NB4 (cell line): ENCODE measurements at places on chromosomes 12 and 14.
A peak's percentile ranks its signal among the peaks of the same experiment; 100 is the strongest.

- DNase-seq = no peak
Observed at GRCh38 chr14:24838945-24839616, 205.1 kb upstream of the GZMB start.

DNA sequence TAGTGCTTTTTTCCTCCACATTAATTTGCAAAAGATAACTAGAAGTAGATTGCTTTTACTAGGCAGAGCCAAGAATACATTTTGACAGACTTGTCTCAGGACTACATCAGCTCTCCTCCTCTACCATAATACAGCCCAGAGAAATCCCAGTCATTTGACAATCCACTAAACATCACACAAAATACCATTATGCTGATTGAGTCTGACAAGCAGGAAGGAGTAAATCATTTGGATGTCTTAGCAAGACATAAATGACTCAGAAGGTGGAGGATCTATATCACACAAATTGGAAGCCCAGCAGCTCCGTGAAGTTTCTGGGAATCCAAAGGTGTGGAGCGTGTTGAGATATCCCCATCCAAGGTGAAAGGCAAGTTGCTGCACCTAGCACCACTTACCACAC, 75.4 kb upstream of the FKBP4 start:
- DNase-seq = no peak

DNA sequence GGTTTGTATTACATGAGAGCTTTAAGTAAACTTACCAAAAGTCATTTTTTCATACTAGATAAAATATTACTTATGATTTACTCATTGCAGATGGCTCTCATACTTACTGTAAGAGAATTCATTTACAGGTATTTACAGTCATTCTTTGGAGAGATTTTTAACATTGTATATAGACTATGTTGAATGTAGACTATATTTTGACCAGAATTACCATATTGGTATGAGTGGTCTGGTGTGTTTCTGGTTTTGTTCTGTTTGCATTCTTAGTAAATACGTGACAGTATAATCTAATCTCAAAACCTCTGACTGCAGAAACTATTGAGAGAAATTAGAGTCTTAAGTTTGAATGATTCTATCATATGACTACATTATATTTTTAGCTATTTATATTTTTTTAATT, 91.1 kb downstream of the USP15 start:
- DNase-seq = no peak

DNA sequence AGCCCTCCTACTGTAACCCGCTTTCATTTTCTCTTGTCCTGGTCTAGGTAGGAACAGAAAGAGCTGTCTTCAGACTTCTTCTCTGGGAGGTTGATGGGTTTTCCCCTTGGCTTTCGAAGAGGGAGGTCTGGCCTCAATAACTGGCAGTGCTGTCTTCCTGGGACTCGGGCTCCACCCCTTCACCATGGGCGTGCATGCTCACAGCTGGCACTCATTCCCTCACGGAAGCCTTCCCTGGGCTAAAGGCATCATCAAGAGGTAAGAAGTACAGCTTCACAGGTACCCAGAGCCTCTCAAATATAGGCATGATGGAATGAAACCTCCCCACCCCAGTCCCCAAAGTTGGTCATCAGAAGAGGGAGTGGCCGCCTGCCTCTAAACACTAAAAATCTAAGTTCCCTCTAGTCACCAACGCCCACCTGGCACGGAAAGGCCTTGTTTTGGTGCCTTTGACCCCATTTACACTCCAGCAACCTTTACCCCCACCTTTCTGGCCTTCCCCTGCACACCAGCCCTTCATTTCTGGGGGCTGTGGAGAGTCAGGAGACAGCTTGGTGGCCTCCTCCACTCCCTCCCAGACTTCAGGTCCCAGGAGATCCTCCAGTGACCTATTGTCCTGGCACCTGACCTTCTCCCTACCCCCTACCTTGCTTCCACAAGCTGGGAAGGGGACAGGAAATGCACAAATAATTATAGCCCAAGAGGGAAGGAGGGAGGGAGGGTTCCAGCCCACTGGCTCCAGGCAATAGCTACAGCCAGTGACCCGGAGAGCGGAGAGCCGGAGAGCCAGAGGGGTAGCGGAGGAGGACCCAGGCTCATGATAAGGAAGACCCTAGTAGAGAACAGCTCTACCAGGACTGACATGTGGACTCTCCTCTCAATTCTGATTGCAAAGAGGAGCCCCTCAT, 2.8 kb downstream of the RAPGEF3 start:
- DNase-seq = no peak

GRCh38 chr14:99282261-99283050, 10.5 kb upstream of the BCL11B start:
- peak; percentile 54 for DNase-seq

DNA sequence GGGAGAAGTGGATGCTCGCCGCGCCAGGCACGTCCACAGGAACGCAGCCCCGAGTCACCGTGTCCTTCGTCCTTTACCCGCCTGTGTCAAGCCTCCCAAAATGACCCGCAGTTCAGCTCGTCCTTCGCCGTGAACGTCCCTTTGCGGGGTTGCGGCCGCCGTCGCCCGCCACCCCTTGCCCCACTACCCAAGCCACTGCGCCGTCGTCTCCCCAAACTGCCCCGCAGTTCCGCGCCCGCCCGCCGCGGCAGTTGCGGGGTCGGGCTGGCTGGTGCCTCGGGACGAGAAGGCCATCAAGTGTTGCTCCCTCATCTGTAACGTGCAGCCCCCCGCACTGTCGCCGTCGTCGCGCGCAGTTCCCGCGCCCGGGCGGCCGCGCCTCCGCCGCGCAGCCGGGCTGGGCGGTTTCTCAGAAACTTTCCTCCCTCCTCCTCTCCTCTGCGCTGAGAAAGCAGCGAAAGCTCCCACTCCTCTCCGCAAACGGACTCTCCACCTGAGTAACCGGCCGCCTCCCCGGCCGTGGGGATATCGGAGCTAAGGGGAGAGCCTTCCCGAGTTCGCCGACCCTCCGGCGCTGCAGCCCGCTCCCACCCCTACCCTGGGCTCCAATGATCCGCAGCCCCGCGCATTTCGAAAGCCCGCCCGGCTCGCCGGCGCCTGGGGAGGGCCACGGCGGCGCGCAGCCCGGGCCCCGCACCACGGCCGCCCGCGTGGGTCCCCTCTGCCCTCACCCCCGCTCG, 6.7 kb downstream of the CDKN1B start:
- peak; percentile 59 for DNase-seq

DNA sequence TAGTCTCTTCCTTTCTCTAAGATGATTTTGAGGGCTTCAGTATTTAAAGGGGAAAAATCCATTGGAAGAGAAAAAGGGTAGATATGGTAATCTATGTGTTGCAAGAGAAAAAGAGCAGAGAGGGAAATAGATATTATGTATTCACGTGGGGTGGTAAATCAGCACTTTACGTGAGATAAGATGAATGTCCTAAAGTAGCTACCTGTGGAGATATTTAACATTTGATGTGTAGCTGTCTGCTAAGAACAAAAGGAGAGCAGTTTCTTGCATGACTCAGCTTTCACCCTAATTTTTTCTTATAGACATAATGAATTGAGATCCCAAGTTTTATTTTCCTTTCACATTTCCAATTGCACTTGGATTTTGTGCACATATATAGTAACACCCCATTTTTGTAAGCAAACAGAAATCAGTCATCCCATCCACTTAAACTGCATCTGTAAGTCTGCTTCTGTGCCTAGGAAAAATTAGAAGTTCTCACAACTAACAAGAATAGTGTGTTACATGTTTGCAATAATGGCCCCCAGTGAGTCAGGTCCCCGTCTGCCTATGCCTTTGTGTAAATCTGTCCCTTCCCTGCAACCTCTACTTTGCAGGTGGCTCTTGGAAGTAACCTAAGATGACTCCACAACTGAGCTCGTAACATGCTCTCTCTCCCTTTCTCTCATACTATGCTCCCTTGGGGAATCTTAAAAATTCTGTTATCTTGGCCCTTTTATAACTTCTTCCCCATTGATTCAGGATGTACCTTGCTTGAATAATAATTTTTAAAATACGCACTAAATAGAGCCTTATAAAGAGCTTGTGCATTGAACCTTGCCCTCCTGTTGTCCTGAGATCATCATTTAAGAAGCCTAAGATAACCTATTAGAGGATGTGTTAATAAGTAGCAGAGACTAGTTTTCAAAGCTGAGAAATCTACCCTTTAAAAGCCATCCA, 3.7 kb downstream of the TMTC3 start:
- no peak for DNase-seq

DNA sequence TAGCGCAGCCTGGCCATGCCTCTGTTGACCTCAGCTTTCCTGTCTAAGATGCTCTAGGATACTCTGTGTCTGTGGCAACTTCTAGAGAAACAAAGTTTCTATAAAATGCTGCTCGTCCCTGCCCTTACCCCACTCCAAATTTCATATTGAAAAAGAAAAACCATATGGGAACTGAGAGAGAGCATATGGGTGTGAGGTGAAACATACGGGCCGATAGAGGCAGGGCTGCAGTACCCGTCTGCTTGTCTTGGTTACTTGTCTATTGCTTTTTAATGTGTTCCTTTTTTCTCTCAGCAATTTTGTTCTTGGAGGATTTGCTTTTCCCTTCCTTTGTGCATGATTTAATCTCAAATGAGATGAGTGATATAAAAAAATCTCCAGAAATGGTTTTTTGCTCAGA, 113.0 kb downstream of the SRGAP1 start:
- DNase-seq = no peak

DNA sequence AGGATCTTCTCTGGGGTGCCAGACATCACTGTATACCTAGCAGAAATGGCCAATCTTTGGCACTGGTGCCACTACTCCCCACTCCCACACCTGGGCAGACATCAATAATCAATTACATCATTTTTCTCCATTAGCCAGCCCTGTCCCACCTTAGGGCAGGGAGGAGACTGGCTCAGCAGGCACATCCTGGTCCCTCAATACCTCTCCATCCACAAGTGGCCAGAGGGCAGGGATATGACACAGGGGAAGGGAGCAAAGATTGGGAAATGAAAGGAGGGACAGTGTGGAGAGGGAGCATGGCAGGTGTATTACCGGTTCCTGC, 10.2 kb downstream of the RAPGEF3 start:
- no peak for DNase-seq

- DNase-seq = no peak
Observed at GRCh38 chr12:124822218-124822617, 41.4 kb downstream of the SCARB1 start.

DNA sequence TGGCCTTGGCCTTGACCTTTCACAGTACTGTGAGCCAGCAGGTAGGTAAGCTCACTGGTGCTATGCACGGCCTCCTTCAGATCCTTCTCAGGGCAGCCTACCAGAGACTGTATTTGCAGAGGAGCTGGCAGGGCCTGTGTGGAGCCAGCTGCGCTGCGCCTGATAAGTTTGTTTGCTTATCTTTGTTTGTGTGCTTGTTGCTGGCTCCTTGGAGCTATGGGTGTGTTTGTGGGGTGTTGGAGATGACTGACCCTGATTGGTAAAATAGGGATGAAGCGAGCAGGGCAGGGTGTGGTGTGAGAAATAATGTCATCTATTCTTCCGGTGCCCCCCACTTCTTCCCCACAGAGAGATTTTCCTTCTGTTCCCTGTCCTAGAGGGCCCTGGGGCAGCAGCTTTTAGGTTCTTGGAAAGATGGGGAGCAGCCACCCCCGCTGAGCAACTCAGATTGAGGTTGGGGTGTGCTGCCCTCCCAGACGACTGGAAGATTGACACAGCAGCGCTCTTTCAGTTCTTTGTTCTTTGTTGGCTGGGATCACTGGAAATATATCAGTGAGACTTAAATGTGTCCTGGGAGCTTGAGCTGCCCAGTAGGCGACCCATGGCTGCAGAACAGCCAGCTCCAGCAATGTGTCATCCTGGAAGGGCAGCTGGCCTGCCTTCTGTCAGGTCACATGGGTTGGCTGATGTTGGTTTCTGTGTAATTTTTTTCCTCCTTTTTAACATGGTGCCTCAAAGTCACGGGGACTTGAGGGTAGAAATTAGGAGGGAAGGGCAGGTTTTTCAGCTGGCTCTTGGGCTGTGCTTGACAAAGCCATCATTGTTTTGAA, 19.6 kb downstream of the MLXIP start:
- no peak for DNase-seq

DNA sequence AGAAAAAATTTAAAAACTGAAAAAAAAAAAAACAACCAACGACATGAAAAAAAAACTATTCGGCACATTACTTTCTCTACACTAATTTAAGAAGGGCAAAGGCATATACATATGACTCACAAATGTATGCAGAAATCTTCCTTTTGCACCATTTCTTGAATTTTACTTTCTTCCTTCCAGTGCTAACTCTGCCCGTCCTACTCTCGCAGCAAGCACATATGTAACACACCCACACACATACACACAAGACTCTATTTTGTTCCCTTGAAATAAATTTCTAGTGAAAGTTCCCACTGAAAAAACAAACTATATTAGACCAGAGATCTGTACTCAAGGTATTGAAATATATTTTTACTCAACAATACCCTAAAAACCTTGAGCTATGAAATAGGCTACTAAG, 14.6 kb downstream of the BTG1 start:
- DNase-seq = no peak

DNA sequence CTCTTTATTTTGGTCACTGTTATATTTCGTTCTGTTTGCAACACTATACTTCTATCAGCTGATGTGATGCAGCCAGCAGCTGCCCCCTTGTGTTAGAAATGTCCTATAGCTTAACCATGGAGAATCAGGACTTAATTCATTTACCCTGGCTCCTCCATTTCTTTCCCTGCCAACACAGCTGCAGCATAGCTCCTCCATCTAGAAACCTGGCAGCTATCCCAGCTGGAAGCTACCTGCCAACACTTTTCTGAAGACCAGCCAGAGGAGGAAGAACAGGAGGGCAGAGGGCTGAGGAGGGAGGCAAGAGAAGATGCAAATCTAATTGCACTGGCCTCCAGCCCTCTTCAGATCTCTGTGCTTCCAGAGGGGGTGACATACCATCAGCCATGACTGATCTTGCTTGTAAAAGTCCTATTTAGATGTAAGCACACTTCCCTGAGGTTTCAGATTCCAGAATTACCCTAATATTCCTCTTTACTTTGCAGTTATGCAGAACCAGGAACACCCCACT, 156.8 kb upstream of the TMEM260 start:
- peak; percentile 40 for DNase-seq

DNA sequence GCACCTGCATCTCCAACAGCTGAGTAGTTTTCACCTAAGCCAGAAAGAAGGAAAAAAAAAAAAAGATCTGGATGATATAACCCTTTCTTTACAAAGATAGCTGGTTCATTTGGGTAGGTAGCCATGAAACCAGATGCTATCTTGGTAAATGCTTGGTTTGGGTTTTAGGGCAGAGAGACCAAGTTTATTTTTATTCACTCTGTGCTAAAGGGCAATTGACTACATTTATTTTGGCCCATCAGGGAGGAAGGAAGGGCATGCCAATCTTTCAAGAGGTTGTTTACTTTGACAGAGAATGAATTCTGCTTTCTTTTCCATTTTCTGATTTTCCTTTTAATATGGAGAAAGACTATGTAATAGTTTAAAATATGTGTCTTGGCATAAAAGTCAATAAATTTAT, 91.0 kb downstream of the NTN4 start:
- no peak for DNase-seq

GRCh38 chr12:40614923-40615322, 77.3 kb upstream of the CNTN1 start:
- DNase-seq = peak; percentile 46
